ENCODE measurements at places on chromosomes 1 and 21.

DNA sequence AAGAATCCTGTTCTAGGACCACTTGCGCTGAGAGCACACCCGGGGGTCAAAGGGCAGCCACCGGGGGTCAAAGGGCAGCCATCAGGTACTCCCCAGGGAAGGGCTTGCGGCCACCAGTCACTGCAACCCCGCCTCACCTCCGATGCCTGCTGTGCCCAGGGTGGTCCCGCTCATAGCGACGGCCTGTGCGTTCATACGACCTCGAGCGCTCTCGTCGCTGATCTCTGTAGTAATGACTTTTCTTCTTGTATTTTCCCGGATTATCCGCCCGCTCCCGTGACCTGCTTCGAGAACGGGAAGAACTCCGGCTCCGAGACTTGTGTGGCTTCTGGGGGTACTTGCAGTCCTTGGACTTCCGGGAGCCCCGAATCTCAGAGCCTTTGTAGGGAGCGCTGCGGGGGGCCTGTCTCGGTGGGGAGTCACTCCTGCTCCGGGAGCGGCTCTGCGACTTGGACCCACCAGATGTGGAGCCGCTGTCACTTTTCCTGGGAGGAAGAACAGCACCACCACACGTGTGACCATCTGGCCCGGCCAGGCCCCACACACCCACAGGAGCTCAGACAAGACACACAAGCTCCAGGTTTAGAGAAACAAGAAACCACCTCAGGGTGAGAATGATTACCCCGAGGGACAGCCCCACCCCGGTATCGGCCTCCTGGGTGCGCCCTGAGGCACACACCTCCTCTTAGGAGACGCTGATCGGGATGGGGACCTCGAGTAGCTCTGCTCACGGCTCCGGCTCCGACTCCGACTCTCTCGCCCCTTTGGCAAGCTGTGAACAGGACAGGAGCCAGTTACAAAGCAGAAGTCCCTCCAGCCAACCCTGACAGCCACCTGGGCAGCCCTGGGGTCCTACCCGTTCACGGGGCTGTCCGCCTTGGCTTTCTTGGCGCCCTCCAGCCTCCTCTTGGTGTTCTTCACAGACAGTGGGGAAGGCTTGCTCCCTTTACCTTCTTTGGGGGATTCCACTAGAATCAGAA, 11.7 kb downstream of the CCNL2 start:
- DNase-seq: no peak

GRCh38 chr1:5744341-5744740, 247.9 kb downstream of the NPHP4 start:
- DNase-seq: no peak

DNA sequence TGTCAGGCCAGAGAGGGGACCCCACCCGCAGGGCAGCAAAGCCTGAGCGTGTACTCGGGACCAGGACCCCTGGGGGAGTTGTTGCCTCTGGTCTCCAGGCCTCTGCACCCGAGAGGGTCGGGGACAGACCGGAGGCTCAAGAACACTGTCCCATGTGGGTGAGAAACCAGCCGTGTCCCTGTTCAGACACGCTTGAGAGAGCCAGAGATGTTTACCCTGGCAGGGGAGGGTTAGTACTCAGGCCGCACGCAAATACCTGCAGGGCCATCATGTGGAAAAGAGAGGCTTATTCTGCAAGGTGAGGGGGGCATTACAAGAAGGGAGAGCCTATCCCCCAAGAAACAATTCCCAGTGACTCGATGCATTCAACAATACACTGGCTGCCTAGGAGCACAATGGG, 74.0 kb upstream of the ARHGEF16 start:
- DNase-seq: no peak

DNA sequence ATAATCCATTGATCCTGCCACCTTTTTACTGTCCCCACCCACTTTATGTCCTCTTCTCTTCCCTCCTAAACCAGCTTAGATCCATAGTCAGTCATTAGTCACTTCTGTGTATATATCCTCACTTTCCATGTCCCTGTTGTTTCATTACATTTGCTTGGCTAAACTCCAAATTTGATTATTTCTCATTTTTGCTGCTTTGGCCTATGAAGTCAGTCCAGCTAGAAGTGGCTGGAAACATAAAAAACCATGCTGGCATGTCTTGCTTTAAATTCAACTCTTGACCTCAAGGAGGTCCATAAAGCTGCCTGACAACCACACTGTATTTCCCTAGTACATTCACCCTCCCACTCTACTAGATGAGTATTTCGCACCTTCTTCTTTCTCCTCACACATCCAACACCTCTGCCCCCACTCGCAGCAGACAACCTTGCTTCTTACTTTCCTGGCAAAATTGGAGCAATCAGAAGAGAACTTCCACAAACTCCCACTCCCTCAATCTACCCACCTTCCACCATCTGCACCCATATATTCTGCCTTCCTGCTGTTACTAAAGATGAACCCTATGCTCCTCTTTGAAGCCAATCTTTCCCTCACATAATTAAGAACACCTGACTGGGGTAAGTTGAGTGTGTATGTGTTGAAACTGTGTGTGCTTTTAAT, 72.1 kb downstream of the ZNF648 start:
- no peak for DNase-seq

- DNase-seq: no peak
Observed at GRCh38 chr1:232593717-232594502, 36.0 kb downstream of the SIPA1L2 start.

- DNase-seq: no peak
Observed at GRCh38 chr1:53112271-53112774, 30.1 kb downstream of the SLC1A7 start.

- DNase-seq: no peak
Observed at GRCh38 chr21:33821503-33822322, 93.9 kb downstream of the ATP5PO start.

GRCh38 chr21:46218906-46219590, 9.5 kb downstream of the LSS start:
- DNase-seq: no peak

DNA sequence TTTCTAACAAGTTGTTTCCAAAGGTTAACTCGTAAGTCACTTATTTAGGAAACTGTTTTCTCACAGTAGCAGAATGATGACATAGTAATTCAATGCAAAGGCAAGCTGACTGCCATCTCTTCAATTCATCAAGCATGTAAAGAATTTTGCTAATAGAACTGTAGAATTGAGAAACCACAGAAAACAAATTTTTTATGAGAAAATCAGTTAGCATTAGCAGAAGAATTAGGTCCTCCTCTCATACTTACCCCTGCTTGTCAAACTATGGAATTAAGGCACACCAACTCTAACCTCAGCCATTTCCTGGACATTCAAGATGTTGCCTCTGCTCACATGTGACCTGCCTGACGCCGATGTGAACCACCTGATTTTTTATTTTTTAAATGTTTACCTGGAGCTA, 115.2 kb downstream of the LRRC40 start:
- DNase-seq: no peak

DNA sequence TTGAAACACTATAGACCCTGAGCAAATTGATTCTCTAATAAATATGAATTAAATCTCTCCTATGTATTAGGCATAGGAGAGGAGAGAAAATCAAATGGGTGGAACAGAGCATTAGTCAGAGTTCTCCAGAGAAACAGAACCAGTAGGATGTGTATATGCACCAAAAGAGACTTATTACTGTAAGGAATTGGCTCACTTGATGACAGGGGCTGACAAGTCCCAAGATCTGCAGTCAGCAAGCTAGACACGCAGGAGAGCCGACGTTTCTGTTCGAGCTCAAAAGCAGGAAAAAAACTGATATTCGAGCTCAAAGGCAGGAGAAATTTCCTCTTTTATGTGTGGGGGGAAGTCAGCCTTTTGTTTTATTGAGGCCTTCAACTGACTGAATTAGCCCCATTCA, 259.2 kb upstream of the KAZN start:
- DNase-seq: no peak

GRCh38 chr21:39666026-39666425, 53.3 kb downstream of the B3GALT5 start:
- no peak for DNase-seq

DNA sequence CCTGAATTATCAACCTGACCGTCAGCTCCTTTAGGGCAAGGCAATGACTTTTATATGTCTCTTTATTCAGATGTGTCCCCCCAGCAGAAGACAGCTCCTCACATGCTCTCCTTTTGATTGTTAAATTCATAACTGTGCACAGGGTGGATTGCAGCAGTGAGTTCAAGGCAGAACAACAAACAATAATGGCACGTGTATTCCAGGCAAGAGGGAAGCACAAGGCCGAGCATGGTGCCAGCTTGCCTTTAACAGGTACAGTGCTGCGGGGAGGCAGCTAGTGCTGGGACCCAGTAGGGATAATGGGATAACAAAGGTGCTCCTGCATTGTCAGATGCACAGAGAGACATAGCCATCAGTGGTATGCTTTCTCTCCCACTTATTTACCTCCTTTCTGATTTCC, 248.4 kb downstream of the RHOU start:
- DNase-seq: no peak

- no peak for DNase-seq
Observed at GRCh38 chr1:84386716-84387479, 11.4 kb upstream of the DNASE2B start.

GRCh38 chr1:71881611-71882010, 400.7 kb downstream of the NEGR1 start:
- peak; percentile 95 for DNase-seq

DNA sequence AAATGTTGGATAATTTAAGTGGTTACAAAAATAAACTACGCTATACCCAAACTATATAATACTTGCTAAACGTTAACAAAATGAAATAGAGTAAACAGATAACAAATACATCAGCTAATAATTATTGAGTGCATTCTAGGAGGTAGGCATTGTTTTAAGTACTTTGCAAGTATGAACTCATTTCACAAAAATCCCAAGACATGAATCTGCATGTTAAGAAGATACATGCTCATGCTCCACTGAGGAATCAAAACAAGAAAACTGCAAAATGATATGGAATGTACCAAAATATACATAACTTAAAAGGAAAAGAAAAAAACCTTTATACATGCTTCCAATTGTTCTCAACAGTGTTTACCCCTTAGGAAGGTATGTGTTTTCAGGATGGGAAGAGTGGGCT, 2.5 kb downstream of the FRRS1 start:
- DNase-seq: peak; percentile 40

GRCh38 chr1:209685821-209686220, 10.6 kb downstream of the G0S2 start:
- DNase-seq: no peak

DNA sequence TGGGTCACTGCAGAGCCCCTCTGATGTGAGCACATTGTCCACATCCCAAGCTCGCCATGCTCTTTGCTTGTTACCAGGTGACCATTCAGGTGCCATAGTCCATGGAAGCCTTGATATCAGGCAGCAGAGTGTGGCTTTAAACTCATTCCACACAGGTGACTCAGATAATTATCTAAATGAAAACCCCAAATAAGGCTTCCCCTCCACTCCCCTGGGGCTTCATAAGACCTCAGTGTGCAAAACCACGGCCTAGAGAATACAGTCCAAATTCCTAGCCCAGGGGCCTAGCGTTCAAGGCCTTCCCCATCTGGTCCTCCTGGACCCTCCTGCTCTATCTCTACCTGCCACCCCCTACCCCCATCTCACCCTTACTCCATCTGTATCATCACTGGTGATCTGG, 97.1 kb downstream of the ARHGEF10L start:
- no peak for DNase-seq

- DNase-seq: no peak
Observed at GRCh38 chr1:119862276-119862675, 34.0 kb downstream of the ADAM30 start.

- peak; percentile 97 for DNase-seq
Observed at GRCh38 chr21:44878053-44878982, 4.8 kb upstream of the PTTG1IP start.

DNA sequence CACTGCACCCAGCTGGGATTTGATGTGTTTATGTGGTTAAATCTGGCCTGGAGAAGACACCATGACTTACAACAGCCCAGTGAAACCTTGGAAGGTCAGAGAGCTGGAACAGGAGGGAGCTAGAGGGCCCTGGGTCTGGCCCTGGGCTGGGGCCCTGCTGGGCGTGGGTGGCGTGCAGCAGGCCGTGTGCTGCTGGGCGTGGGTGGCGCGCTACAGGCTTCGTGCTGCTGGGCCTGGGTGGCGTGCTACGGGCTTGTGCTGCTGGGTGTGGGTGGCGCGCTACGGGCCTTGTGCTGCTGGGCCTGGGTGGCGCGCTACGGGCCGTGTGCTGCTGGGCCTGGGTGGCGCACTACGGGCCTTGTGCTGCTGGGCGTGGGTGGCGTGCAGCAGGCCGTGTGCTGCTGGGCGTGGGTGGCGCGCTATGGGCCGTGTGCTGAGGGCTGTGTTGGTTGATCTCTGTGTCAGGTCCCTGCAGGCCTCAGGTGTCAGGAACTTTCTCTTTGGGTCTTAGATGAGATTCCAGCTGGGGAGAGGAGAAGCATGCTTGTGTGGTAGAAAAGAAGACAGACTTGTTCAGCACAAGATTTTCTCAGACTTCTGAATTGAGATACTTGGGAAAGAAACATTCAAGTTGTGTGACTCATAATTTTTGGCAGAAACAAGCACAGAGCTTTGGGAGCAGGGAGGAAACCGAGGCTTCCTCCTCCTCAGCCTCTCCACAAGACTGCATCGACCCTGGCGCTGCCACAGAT, 66.0 kb downstream of the COL18A1 start:
- DNase-seq: no peak

DNA sequence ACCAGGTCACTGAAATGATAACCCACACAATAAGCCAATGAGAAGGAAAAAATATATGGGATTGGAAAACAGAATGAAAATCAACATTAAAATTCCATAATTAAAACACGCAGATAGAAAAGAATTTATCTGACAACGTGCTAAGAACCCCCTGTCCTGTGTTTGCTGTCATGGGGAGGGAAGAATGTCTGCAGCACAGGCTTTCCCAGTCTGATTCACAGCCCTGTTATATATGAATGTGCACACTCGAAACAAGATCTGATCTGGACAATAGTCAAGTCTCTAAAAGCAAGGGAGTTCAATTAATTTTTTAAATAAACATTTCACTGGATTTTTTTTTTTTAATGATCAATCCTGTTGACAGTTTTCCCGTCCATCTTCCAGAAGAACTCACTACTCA, 220.0 kb downstream of the RERE start:
- no peak for DNase-seq

DNA sequence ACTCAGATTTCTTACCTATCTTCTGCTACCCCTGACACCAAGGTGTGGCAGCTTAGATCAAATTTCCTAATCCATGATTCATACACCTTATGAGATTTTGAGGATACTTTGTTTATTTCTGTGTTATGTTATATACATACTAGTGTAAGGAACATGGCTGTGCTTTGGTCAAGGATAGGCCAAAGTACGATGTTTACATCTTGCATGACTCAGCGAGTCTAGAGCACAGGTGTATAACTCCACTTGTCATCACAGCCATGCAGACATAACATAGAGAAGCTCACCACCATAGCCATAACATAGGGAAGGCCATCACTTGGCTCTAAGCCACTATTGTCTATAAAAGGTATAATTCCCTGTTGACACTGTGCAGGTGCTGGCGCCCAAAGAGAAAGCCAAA, 61.2 kb downstream of the GBP6 start:
- DNase-seq: no peak

DNA sequence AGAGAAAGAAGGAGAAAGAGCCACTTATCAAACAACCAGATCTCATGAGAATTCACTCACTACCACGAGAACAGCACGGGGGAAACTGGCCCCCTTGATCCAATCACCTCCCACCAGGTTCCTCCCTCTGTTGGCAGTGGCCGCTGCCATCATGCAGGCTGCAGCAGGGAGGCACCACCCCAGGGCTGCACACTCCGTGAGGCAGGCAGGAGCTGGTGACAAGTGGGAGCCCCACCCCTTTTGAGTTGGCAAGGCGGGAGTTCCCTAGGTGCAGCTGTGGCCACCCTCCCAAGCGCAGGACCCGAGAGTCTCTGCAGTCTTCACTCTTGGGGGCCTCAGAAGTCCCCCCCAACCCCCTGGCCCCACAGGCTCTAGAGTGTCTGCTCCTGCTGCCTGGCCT, 83.9 kb upstream of the GJB5 start:
- no peak for DNase-seq

Data from OCI-M1 (cell line).